Motor neuron (in vitro differentiated cells): ENCODE measurements at places on chromosomes 12 and 14.
A peak's percentile ranks its signal among the peaks of the same experiment; 100 is the strongest.

GRCh38 chr12:40405419-40405818 lies 180.6 kb downstream of the LRRK2 start:
- no peak for ATAC-seq

- ATAC-seq, result no peak
Measured at GRCh38 chr12:122876731-122877130, 19.2 kb downstream of the VPS37B start.

- ATAC-seq, result no peak
Measured at GRCh38 chr12:46413368-46413767, 40.8 kb upstream of the SLC38A2 start.

- ATAC-seq, result peak; percentile 77
Measured at GRCh38 chr12:45503899-45504298, 225.6 kb upstream of the ARID2 start.

- peak; percentile 78 for ATAC-seq
Measured at GRCh38 chr14:49972823-49973222, 79.9 kb downstream of the ARF6 start.

GRCh38 chr12:108884116-108885012 lies 4.5 kb downstream of the DAO start:
- ATAC-seq, result peak; percentile 67

- no peak for ATAC-seq
Measured at GRCh38 chr12:82754856-82755255, 68.2 kb downstream of the TMTC2 start.

DNA sequence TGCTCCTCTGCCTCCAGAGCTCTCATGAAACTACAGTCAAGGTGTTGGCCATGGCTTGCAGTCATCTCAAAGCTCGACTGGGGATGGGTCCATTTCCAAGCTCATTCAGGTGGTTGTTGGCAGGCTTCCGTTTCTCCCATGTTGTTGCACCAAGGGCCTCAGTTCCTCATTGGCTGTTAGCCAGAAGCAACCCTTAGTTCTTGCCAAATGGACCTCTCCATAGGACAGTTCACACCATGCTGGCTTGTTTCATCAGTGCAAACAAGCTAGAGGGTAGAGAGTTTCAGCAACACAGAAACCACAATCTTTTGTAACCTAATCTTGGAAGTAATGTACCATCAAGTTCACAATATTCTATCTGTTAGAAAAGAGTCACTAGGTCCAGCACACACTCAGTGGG lies 22.7 kb upstream of the PPM1A start:
- ATAC-seq, result no peak

GRCh38 chr14:51360592-51360991 lies 120.5 kb downstream of the TMX1 start:
- no peak for ATAC-seq

- no peak for ATAC-seq
Measured at GRCh38 chr12:76444408-76444984, 96.3 kb upstream of the BBS10 start.

GRCh38 chr14:46661728-46662127 lies 10.1 kb upstream of the RPL10L start:
- ATAC-seq, result no peak

DNA sequence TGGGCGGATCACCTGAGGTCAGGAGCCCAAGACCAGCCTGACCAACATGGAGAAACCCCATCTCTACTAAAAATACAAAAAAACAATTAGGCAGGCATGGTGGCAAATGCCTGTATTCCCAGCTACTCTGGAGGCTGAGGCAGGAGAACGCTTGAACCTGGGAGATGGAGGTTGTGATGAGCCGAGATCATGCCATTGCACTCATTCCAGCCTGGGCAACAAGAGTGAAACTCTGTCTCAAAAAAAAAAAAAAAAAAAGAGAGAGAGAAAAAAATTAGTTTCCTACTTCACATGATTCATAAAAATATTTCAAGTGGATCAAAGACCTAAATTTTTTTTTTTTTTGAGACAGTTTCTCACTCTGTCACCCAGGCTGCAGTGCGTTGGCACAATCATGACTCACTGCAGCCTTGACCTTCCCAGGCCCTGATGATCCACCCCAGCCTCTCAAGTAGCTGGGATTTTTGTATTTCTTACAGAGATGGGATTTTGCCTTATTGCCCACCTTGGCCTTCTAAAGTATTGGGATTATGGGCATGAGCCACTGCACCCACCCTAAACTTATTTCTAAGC lies 24.9 kb downstream of the FCF1 start:
- no peak for ATAC-seq
